ENCODE measurements at places on chromosomes 3 and 15.

DNA sequence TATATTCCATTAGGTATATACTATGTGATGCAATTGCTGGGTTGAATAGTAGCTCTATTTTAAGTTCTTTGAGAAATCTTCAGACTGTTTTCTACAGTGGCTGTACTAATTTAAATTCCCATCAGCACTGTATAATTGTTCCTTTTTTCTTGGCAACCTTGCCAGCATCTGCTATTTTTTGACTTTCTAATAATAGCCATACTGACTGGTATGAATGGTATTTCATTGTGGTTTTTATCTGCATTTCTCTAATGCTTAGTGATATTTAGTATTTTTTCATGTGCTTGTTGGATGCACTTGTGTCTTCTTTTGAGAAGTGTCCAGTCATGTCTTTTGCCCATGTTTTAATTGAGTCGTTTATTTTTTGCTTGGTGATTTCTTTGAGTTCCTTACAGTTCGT lies 145.1 kb upstream of the PLSCR5 start:
- peak; percentile 50 for DNase-seq

GRCh38 chr3:175598740-175599139 lies 739.6 kb downstream of the NAALADL2 start:
- no peak for DNase-seq

- DNase-seq = no peak
Observed at GRCh38 chr15:51672155-51672687, 9.1 kb upstream of the SCG3 start.

GRCh38 chr3:72323773-72324172 lies 524.5 kb downstream of the SHQ1 start:
- no peak for DNase-seq

DNA sequence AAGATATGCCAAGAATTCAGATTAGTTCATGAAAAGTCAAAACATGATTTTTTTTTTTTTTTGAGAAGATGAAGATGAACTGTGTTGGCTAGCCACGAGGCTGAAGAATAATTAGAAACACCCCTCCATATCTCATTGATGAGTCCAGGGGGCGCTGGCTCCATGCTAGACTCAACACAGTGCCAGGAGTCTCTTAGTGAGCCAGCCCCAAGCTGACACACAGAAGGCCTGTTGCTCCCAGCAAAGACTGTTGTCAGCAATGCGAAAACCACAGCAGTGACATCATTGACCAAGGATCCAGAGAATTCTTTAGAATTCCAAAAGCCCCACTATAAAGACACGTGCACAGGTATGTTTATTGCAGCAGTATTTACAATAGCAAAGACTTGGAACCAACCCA lies 185.2 kb downstream of the ANXA2 start:
- peak; percentile 28 for DNase-seq

GRCh38 chr3:13091898-13092611 lies 18.8 kb upstream of the IQSEC1 start:
- DNase-seq = peak; percentile 53

DNA sequence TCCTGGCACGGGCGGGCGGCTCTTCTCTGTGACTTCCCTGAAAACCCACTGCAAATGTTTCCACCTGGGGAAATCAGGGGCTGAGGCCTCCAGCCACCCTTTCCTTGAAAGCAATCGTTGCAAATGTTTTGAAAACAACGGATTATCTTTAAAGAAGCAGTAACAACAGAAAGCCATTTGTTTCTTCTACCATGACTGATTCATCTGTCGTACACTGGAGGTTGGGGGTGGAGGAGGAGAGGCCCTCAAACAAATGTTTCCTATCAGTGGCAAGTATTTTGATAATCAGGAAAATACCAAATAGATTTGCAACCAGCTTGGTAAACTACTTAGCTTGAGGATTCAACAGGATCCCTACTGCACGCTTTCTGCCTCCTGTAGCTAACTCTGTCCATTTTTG lies 114.9 kb downstream of the PDZRN3 start:
- peak; percentile 25 for DNase-seq

DNA sequence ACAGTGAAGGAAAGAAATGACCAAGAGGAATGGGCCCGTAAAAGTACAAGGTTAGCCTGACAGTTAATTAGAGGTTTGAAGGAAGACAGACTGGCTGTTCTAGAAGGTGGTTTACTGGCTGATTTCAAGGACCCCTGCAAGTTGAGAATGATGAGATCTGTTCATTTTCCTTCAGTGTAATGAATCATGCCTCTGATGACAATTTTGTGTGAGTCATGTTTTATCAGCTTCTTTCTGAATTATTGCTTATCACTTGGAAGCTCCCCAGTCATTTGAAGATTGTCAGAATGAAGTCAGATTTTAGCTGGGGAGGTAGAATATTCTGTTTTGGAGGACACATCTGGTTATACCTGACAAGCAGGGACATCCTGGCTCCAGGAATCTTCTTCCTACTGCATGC lies 50.6 kb downstream of the DRD3 start:
- peak; percentile 15 for DNase-seq

DNA sequence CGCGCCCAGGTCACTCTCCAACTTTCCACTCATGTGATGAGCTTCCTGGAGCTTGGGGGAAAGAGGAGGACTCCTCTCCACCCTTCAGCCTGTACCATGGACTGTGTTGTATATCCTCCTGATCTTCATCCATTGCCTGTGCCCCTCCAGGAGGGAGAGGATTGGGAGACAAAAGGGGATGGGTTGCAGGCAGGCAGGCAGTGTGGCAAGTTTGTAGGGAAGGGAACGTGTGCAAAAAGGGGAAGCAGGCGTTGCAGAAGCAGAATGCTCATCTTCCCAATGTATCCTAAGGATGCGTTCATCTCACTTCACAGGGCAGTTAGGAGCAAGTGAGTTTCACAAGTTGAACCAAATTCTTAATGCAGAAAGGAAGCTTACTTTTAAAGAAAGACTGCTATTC lies 28.1 kb upstream of the GHSR start:
- peak; percentile 10 for DNase-seq

DNA sequence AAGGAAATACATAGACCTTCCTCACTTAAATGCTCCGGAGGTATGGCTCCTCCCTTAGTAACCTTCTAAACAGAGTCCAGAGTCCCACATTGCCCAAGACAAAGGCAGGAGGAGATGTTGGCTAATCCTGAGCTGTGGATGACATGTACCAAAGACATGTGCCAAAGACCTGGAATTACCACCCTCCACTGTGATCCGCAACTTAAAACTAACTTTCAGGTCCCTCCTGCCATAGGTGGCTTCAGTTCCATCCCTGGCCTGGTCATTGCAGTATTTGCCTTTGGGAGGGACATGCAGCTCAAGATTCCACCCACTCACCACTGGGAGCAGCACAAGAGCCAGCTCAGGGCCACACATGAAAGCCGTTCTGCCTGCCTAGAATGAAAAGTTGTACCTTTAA lies 28.0 kb downstream of the MYZAP start:
- DNase-seq = peak; percentile 20

DNA sequence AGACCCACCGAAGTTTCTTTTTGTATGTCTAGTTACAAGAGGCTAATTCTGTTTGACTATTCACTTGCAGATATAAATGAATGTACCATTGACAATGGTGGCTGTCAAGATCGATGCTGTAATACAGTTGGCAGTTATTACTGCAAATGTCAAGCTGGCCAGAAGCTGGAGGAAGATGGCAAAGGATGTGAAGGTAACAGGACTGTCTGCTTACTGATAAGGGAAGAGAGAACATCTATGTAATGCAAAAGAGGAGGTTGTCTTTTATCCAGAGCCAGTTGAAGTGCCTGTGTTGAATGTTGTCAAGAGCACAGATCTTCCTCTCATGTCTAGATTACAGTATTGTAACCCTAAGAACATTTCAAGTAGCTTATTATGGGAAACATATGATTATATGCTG lies 549.5 kb upstream of the GOLIM4 start:
- no peak for DNase-seq

GRCh38 chr15:61528581-61528910 lies 299.4 kb upstream of the RORA start:
- DNase-seq = no peak

DNA sequence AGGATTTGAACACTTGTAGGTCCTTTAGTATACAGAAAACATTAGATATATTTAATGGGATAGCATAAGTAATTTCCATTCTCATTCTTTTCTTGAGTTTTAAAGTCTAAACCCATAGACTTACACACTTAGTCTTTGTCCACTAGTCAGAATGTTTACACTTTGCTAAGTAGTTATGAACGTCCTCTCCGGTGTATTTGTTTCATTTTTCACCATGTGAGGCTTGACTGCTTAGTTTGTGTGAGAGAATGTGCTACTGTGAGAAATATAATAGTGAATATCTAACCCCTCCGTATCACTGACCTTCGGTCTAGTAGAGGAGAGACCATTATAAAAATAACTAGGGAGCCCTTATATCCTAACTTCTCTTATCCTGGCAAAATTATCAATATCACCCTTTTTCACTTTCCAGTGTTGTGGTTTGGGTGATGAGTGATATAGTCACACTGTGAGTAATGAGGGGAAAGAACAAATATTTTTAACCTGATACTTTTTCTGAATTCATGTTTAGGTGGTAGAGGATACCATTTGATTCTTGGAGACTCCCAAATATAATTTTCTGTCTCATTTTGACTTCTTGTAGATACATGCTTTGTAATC lies 122.4 kb downstream of the UBE2E2 start:
- no peak for DNase-seq

DNA sequence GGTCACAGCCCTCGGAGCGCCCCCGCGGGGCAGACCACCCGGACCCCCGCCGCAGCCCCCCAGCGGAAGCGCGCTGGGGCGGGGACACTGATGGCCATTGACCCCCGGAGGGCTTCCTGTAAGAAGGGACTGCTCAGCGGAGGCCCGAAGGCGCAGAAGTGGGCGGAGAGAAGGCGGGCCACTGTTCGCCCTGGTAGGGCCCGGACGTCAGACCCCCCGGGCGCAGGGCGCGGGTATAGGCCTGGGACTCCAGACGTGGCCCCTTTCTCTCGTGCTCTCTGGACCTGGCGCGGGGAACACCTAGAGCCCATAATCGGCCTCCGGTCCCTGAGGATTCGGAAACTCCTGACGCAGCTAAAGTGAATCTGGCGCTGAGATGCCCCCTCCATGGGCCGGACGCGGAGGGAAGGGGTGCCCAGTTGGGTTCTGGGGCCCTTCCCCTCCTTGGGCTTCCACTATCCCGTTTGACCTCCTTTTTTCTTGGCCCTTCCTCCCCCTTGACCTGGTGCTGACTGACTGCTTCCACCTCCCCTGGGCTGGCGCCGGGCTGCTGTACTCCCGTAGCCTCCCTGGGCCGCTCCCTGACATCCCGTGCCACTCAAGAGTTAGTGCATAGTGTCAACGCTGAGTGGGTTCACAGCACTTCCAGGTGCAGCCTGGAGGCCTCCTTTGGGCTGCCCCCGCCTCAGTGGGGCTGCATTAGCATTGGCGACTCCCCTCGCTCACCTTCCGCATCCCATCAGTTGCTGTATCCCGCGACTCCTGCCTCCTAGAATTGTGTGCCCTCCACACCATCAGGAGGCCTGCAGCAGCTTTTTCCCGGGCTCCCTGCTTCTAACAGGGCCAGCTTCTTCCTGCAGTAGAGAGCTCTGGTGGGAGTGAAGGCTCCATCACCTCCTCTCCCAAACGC lies 694 bp downstream of the ABTB1 start:
- peak; percentile 79 for DNase-seq

DNA sequence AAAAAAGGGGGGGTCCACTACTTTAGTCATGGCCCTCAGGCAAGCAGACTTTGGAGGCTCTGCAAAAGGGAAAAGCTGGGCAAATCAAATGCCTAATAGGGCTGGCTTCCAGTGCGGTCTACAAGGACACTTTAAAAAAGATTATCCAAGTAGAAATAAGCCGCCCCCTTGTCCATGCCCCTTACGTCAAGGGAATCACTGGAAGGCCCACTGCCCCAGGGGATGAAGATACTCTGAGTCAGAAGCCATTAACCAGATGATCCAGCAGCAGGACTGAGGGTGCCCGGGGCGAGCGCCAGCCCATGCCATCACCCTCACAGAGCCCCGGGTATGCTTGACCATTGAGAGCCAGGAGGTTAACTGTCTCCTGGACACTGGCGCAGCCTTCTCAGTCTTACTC lies 15.3 kb downstream of the ZMAT3 start:
- DNase-seq = no peak

DNA sequence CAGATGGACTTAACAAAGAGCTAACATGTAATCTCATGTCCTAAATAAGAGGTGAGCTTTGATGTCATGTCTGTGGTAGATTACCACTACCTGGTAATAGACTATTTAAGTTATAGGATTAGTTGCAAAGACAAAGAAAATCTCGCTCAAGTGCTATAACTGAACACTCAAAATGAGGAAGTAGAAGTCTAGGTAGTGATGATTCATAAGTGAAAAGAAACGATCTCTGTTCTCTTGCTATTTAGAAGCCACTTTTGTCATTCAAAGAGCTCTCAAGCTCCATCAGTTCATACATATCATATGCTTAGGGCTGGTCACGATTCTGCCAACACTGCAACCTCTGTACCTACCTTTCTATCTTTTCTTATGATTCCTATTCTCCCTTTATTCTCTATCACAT lies 110.9 kb downstream of the EDEM1 start:
- DNase-seq = no peak

GRCh38 chr15:84840255-84840654 lies 23.1 kb downstream of the ALPK3 start:
- no peak for DNase-seq

- no peak for DNase-seq
Observed at GRCh38 chr3:112477891-112478290, 21.4 kb downstream of the BTLA start.

DNA sequence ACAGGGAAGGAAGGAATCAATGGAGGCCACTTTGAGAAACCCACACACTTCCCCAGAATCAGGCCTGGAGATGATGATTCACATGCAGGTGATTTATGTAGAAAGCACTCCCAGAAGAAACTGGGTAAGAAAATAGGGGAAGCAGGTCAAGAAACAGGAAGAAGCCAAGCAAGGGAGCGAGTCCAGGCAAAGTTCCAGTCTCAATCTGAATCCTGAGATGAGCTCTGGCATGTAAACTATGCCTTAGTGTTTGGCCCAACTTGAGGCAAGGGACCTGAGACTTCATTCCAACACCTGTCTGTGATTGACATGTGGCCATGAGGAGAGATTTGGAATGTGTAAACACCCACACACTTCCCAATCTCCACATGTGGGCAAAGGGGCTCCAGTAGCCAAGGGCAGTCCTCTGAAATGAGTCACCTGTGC lies 61.6 kb upstream of the CTNNB1 start:
- DNase-seq = no peak

DNA sequence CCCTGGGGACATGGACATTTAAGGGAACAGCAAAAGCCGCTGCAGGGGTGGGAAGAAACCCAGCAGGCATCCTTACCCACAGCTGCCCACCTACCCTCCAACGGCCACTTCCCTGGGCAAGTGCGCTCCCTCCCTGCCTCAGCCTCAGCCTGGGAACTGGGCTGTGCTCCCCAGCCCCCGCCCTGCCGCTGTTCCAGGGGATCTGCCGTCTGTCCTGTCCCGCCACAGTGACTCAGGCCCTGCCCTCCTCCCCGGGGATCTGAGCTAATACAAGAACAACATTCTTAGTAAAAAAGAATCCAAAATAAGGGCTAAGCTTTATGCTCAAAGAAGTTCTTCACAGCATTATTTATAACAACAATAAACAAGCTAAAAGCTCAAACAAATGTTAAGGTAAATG lies 7.4 kb upstream of the IQSEC1 start:
- DNase-seq = peak; percentile 67

GRCh38 chr15:42194513-42194912 lies 13.6 kb downstream of the VPS39 start:
- DNase-seq = peak; percentile 32

- no peak for DNase-seq
Observed at GRCh38 chr3:38266810-38267209, 1.2 kb downstream of the SLC22A13 start.

Measured in GM23248 (cell line).